A172 (cell line): ENCODE measurements at places on chromosomes 13 and 19. TPM values are rescaled to one million over a fixed set of nuclear protein-coding genes. Genes with fewer than 3 reads are reported as not detected.

DNA sequence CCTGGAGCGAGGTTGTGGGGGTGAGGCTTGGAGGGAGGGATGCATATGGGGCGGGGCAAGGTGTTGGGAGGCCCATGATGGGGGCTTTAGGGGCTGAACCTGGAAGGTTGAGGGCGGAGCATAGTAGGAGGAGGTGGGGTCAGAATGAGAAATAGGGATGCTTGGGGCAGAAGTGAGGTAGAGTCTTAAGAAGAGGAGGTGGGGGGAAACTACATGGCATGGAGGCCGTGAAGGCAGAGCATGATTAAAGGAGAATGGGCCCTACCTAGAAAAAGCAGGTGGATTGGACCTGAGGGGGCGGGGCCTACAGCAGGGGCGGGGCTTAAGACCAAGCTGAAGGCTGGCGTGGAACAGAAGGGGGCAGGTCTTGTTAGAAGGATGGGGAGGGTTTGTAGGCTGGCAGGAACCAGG lies 799 bp downstream of the NR1H2 start:
- no peak for DNase-seq

- no peak for DNase-seq
Measured at GRCh38 chr19:601310-601709, 11.6 kb downstream of the HCN2 start.

Gene SLC7A9
- not detected in 2 replicates for total RNA-seq

DNA sequence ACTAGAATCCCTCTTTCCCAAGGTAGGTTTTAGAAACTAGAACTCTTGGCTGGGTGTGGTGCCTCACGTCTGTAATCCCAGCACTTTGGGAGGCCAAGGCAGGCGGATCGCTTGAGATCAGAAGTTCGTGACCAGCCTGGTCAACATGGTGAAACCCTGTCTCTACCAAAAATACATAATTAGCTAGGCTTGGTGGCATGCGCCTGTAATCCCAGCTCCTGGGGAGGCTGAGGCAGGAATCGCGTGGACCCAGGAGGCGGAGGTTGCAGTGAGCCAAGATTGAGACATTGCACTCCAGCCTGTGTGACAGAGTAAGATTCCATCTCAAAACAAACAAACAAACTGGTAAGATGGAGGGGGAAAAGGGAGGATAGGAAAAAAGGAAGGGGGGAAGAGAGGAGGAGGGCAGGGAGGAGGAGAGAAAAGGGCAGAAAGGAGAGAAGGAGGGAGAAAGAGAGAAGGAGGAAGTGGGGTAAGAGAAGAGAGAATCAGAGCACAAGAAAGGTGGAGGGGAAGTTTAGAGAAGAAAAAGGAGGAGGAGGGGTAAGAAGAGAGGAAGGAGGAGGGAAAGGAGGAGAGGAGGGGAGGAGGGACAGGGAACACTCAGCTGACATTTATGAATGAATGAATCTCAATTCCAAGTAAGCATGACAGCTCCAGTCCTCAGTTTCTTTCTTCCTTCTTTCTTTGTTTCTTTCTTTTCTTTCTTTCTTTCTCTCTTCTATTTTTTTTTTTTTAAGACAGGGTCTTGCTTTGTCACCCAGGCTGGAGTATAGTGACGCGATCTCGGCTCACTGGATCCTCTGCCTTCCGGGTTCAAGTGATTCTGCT lies 2.6 kb upstream of the SLC27A1 start:
- no peak for DNase-seq

GRCh38 chr19:35750167-35750566 lies 1.8 kb downstream of the LIN37 start:
- no peak for DNase-seq

Gene RCBTB2
- total RNA-seq = 1.4 and 7.7 TPM in 2 replicates

- peak; percentile 40 for DNase-seq
Measured at GRCh38 chr19:2582984-2583956, 107.3 kb downstream of the GADD45B start.

Gene REX1BD
- 122 and 137 TPM in 2 replicates for total RNA-seq

Gene URI1
- total RNA-seq = 74.6 and 78.8 TPM in 2 replicates

GRCh38 chr19:18401580-18402112 lies 4.2 kb upstream of the LRRC25 start:
- peak; percentile 43 for DNase-seq

DNA sequence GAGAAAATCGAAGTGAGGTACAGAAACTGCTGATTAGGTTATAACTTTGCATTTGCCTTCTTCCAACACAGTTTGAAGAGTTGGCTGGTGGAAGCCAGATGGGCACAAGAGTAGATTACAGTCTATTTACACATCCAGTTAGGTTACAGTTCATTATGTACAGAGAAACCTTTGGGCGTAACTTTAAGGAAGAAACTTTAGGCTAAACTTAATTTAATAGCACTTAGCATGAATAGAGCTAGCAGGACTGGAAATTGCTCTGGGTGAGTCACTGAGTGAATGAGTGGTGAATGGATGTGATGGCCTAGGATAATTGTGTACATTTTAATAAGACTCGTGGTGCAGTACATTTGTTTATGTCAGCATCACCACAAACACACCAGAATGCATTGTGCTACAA lies 62.9 kb upstream of the KLHL1 start:
- DNase-seq = peak; percentile 2

DNA sequence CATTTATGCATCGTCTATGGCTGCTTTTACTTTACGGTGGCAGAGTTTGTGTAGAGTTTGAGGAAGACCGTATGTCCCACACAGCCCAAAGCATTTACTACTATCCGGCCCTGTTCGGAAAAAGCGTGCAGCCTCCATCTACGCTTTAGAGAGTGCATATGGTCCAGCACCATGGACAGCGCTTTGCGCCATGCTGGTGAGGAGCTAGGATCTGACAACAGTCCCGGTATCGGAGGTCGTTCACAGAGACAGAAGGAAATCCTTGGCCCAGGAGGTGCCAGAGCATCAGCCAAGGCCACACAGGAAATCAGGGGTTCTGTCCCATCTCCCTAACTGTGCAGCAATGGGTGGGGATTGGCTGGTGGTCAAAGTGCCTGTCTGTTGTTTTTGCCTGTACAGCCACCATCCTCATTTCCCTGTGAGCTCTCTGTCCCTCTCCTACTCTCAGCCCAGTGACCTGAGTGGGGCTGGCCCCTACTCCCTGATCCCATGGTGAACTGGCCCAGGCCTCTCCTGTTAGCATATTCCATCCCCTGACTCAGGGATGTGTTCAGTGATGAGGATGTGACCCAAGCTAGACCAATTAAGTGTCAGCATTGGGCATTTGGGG lies 16.2 kb upstream of the PRODH2 start:
- DNase-seq = peak; percentile 60

DNA sequence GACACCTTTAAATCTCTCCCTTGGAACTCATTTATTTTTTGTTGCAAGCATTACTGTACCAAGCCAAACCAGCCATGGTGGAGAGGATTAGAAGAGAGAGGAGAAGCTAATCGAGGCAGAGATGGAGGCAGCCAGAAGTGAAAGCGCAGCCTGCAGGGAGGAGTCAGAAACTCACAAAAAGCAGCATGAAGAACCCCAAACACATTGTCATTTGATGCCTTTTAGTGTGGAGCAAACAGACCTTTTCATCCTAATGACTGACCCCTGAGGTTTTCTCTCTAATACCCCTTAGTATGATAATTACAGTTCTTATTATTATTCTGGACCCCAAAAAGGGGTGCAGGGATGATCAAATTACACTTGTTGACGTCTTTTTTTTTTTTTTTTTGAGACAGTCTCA lies 62.5 kb downstream of the TNFRSF19 start:
- DNase-seq = no peak

Gene ZNF548
- 22.2 and 30.7 TPM in 2 replicates for total RNA-seq

DNA sequence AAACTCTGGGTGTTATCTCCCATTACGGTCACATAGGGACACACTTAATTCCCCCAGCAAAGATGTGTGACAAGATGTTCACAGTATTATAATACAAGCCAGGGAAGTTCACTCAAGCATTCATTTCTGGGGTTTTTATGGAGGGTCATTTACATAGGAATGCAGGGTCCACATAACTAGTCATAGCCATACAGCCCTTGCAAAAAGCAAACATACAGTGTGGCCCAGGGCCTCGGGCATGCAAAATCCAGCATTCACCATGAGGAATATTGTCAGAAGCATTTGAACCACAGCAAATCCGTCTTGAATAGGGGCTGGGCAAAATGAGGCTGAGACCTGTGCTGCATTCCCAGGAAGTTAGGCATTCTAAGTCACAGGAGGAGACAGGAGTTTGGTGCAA lies 13.0 kb upstream of the ZNF460 start:
- no peak for DNase-seq

- DNase-seq = peak; percentile 74
Measured at GRCh38 chr19:9586764-9587163, 2.5 kb upstream of the ZNF121 start.

Gene PPM1N
- 0.31 and 3.6 TPM in 2 replicates for total RNA-seq

DNA sequence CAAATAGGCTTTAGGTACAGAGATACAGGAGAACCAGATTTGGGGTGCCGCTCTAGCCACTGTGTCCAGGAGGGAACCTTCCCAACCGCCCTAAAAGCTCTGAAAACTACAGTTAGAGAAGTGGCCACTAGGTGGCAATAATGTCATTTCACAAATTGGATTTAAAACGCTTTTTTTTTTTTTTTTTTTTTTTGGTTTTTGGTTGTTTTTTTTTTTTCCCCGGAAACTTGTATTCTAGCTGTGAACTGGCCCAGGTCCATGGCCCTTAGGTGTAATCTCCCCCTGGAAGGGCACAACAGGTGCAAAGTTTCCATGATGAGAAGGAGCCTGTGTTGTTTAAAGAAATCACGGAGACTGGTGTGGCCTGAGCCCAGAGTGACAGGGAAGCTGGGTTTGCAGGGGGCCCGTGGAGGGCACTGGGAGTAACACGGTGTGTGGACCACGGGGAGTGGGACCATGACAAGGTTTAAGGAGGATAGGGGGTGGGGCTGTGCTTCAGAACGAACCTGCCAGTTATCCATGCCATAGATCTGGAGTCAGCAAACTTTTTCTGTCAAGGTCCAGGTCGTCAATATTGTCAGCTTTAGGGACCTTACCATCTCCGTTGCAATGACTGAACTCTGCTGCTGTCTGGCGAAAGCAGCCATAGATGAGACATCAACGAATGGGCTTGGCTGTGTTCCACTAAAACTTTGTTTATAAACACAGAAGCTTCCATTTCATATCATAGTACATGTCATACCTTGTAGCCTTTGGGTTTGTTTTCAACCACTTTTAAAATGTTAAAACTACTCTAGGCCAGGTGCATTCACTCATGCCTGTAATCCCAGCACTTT lies 10.1 kb downstream of the OR1I1 start:
- peak; percentile 53 for DNase-seq

DNA sequence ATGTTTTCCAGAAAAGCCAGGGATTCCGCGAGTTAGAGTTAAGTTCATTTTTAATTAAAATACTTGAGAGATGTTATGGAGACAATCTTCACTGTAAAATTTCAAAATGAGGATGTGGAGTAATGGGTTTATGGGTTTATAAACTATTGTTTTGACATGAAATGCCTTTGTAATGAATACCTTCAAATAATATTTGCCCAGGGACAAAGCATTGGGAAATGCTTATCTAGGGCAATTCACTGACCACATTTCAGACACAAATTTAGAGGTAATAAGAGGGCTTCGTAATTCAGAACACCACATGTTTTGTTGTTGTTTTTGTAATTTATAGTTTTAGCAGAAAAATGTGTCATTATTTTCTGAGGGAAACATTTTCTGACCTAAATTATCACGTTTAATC lies 241.1 kb upstream of the ATXN8OS start:
- no peak for DNase-seq

Gene CLEC17A
- not detected in 2 replicates for total RNA-seq

Gene ADGRE3
- total RNA-seq = not detected in 2 replicates

Gene WDR87
- total RNA-seq = not detected in 2 replicates

DNA sequence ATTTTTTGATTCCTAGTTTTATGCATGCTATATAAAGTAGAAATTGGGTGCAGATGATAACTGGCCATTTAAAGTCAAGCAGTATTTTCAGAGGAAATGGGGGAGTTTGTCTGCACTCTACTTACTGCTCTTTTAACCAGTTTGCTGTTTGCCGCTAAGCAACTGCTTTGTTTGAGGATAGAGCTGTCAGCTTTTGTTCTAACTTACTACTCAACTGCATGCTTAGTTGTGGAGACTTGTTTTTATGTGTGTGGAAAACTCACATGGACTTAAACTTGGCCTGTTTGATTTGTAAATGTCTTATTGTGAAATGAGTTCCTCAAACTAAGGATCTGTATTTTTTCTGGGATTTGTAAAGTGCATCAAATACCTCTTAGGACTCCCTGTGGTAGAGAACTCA lies 591.1 kb downstream of the PCDH9 start:
- DNase-seq = no peak

- DNase-seq = no peak
Measured at GRCh38 chr13:77946522-77946921, 27.9 kb upstream of the EDNRB start.

GRCh38 chr19:6260912-6261650 lies 18.7 kb downstream of the MLLT1 start:
- DNase-seq = no peak

- DNase-seq = peak; percentile 76
Measured at GRCh38 chr19:48283908-48284307, 14.0 kb downstream of the ZNF114 start.

Gene MEIOSIN
- not detected in 2 replicates for total RNA-seq

- no peak for DNase-seq
Measured at GRCh38 chr19:41296433-41296871, 13.5 kb upstream of the CCDC97 start.

GRCh38 chr13:20487927-20488326 lies 37.7 kb downstream of the CRYL1 start:
- DNase-seq = no peak

DNA sequence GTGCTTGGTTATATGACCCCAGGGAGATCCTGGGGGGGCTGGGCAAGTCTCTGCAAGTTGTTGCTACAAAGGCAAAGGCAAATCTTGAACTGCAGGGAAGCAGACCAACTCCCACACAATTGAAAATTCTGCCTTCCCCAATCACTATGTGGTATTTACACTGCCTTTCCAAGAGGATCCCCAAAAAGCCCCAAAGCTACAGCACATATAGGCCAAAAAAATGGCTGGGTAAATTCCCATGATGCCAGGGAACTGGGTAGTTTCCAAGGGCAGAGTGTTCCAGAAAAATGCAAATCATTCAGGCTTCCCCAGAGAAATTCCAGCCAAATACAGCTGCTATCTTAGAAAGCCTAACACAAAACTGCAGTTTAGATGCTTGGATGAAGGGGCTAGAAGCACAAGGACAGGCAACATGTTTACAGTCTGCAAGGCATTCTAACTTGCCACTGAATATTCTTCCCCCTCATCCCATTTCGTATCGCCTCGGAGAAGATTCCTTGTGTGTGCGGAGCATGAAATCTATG lies 6.2 kb downstream of the FOXO1 start:
- DNase-seq = no peak

Gene CBARP
- 0.93 and 0.95 TPM in 2 replicates for total RNA-seq

GRCh38 chr13:99078017-99078771 lies 100.3 kb upstream of the DOCK9 start:
- DNase-seq = no peak
